ENCODE measurements at places on chromosomes 3 and 15.

DNA sequence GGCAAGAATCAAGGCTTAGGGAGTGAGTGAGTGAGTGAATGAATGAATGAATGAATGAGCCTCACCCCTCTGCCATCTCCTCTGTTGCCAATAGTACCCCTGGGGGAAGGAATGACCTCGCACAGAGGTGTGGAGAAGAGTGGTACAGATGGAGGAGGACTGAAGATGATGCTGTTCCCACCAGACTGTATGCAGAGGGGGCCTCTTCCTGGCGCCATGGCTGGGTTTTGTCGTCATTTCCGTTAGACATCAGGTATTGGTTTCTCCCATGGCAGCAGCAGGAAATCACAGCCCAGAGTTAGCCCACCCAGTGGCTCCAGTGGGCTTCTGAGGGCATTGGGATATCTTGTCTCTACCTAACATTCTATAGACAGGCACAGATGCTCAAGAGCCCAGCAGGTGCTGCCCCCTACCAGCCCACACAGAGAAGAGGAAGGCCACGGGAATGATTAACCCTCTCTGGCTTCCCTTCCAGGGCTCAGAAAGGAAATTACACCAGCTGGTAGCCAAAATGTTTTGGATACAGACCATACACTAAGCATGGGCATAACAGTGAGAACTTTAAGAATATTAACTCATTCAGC, 109.8 kb upstream of the SLC6A11 start:
- DNase-seq = no peak

GRCh38 chr3:24530471-24530870, 35.8 kb upstream of the THRB start:
- no peak for DNase-seq

DNA sequence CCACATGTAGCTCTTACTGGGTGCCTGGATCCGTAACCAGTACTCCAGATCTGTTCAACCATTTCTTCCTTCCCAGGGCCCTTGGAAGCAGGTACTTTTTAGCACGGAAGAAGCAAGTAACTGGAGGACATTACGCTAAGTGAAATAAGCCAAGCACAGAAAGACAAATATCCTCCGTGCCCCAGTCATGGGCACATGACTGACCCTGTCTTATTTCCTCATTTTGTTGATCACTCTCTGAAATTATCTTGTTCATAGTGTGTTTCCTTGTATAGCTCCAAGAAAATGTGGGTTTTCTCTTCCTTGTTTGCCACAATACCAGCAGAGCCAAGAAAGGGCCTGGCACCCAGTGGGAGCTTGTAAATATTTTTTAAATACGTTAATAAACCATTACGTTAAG, 32.2 kb upstream of the MTMR14 start:
- DNase-seq = no peak

DNA sequence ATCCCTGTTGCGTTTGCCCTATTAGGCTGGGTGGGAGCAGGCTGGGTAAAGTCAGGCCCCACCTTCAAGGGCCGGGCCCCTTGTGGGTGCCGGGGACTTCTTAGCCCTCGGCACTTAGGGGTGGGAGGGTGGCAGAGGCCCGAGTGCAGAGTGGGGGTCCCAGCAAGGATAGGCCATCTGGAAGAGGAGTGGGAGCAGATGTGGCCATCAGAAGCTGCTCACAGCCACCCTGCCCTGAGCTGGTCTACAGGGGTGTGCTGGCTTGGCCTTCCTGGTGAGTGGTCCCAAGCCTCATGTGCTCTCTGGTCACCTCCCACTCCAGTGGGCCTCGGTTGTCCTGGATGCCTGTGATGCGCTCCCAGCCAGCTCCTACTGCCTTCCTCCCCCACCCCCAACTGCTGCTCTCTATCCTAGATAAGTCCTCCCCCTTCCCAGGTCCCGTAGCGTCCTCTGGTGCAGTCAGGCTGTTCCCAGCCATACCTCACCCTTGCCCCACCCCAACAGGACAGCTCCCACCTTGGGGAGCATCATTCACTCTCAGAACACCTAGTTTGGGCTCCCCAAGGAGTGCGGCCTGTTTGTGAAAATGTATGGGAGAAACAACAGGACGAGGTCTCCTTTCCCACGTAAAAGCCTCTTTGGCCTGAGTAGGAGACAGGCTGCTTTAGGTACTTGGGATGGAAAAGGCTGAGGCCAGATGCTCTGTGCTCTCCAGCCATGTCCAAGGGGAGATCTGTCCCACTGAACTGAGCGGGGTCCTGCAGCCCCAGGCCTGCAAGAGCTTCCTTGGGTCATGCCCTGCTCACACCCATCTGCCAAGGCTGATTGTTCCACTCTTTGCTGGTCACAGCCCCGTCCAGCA, 24.9 kb upstream of the PLXNA1 start:
- no peak for DNase-seq

- no peak for DNase-seq
These were observed 22.1 kb downstream of the SIAH2 start for GRCh38 chr3:150740733-150741496.

DNA sequence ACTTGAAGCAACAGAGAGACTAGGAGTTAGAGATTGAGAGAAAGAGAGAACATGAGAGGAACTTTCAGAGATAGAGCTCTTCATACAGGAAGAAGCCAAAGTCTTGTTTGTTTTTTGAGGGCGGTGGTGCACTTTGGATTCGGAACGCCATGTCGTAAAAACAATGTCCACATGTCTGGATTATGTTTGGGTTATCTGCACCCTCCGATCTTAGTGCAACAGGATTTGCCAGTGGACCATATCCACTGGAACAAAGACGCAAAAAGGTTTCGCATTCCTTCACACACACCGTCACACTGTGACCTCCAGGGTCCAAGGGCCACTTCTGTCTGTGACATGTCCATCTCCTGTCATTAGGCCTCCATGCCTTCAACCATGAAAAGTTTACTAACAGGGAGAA, 141.8 kb upstream of the ATP11B start:
- no peak for DNase-seq

DNA sequence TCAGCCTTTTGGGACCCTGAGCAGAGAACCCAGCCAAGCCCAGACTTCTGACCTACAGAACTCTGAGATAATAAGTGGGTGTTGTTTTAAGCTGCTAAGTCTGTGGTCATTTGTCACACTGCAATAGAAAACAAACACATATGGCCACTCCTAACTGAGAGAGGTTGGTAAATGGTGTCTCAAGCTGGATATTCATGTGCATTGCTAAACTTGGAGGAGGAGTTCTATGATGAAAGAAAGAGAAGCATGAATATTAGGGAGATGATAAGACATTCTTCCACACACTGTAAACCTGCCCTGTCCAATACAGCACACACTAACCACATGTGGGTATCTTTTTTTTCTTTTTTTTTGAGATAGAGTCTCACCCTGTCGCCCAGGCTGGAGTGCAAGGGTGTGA, 27.8 kb upstream of the UBL7 start:
- DNase-seq = no peak

DNA sequence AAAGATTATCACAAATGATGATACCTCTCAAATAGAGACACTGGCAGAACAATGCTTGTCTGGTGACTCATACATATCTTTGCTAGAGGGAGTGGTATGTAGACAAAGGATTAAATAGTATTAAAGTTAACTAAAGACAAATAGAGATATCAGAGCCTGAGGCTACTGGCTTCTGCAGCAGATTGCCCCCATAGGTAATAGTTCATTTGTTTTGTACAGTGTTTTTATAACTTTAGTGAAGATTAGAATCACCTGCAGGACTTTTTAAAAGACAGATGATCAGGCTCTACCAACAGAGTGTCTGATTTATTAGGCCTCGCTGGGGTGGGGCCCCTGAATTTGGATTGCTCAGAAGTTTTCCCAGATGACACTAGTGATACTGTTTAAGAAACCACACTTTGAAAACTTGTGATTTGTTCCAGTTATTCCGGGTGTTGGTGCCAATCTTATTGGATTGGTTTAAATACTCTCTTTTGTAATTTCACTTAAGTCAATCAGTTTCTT, 96.4 kb downstream of the NAALADL2 start:
- DNase-seq = no peak

- no peak for DNase-seq
These were observed 50.4 kb downstream of the FOXB1 start for GRCh38 chr15:60054472-60054871.

GRCh38 chr15:49042165-49042564, 4.1 kb downstream of the SECISBP2L start:
- no peak for DNase-seq

GRCh38 chr3:173889596-173889995, 492.1 kb downstream of the NLGN1 start:
- no peak for DNase-seq

DNA sequence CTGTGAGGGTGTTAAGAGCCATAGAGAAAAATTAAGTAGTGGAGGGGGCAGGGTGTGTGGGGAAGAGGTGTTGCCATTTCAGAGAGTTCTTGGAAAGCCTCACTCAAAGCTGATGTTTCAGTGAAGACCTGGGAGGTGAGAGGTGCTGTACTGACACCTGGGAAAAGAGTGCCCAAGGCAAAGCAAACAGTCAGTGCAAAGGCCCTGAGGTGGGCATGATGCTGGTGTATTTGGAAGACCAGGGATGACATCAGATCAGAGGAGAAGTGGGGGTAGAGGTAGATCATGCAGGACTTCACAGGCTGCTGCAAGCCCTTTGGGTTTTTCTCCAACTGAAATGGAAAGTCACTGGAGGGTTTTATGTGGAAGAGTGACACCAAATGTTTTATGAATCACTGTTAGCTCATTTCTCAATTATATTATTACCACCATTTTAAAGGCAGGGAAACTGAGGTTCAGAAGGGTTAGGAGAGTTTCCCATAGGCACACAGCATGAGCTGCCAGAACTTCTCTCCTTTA, 42.8 kb upstream of the SMAD3 start:
- no peak for DNase-seq

DNA sequence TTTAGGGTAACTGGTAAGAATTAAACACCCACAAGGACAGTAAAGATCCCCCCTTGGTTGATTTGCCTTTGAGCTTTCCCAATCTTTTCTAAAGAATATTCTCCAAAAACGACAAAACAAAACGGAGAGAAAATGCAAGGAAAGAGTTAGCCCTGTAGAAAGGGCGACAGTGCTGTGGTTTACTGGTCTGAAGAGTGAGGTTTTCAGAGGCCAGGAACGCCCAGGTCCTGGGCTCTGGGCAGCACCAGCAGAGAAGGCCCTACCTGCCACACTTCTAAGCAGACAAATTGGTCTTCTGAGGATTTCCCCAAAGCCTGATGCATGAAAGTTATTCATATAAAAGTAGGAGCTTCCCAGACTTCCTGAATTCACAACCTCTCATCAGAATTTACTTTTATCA, 119.3 kb downstream of the KCNMB2 start:
- no peak for DNase-seq

DNA sequence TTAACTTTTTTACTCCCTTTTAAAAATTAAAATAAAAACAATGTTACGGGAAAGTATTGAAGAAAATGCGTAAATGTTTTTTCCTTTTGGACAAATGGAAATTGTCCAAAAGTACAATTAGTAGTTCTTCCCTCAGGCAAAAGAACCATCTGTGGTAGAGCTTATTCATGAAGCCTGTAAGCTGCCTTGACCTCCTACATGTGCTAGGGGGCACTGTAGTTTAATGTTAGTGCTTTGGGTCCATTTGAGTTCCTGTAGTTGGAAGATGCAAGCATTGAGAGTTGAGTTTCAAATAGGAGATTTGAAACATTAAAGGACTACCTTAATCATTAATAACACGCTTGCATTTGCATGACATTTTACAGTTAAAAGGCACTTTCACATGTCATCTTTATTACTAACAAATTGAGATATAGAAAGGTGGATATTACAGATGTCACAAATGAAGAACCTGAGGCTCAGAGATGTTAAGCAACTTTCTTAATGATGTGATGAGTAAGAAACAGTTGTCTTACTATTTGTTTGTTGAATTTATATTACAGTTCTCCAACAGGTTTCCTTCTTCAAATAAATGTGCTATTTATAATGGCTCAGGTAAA, 1.8 kb upstream of the ZNF385D start:
- DNase-seq = no peak

GRCh38 chr15:51576911-51577500, 45.6 kb downstream of the DMXL2 start:
- no peak for DNase-seq

GRCh38 chr15:37516621-37517020, 416.3 kb upstream of the MEIS2 start:
- no peak for DNase-seq

GRCh38 chr3:39907981-39908380, 98.6 kb downstream of the MYRIP start:
- no peak for DNase-seq

DNA sequence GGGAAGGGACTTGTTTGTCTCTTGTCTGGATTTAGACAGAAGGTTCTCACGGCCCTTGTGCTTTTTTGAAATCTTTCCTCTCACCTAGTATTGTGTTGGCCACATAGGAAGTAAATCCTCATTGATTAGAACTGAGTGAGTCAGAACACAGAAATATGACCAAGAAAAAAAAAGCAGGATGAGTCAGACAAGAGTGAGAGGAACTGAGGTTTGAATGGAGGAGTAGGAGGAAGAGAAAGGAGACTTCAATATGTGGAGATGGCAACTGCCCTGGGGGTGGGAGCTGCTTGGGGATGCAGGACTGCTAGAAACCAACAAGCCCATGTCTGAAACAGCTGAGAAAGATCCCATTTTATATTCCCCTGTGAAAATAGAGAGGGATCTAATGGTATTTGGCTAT, 194.1 kb upstream of the ZBTB20 start:
- no peak for DNase-seq

DNA sequence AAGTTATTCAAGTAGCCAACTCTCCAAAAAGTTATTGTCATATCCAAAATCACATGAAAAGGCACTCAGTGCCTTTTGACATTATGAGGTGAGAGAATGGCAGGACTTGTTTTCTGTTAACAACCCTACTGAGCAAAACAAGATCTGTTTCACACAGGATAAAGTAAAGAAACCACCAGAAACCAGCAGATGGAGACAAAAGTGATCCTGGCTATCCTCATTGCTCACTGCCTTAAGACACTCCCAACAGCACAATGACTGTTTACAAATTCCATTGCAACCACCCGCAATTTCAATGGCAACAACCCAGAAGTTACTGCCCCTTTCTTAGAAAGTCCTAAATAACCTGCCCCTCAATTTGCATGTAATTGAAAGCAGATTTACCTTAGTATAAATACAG, 352.6 kb upstream of the NDN start:
- DNase-seq = no peak

DNA sequence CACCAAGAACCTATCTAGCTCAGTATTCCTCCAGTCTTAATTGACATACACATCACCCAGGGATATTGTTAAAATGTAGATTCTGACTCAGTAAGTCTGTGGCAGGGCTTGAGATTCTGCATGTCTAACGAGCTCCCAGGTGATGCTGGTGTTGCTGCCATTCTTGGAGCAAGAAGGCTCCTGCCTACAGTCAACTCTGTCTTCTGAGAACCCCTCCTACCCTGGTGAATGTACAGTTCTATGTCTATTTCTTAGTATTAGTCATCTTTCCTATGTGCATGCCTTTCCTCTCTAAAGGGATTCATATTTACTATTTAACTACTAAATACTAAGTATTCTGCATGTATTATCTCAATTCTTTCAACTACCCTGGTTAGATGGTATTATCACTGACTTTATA, 268.7 kb downstream of the EDEM1 start:
- no peak for DNase-seq

GRCh38 chr15:58479941-58480340, 48.1 kb downstream of the LIPC start:
- no peak for DNase-seq

All from activated gamma-delta T cell treated with anti-CD3 and anti-CD28 coated beads, Interleukin-2, amount 50 U/mL, for 16 hours (primary cell).